ENCODE measurements at places on chromosomes 7 and 10. TPM values are rescaled to one million over a fixed set of nuclear protein-coding genes. Genes with fewer than 3 reads are reported as not detected.

HABP2 gene
- total RNA-seq = 0.08 TPM

MRC1 gene
- not detected for total RNA-seq

FAS gene
- 7.3 TPM for total RNA-seq

HGF gene
- total RNA-seq = not detected

PON3 gene
- total RNA-seq = not detected

ZC3HAV1 gene
- 22.4 TPM for total RNA-seq

DDIT4 gene
- 264 TPM for total RNA-seq

FAM171A1 gene
- total RNA-seq = 9.5 TPM

PRRT4 gene
- 0.05 TPM for total RNA-seq

SLC39A12 gene
- not detected for total RNA-seq

NRBF2 gene
- 6.8 TPM for total RNA-seq

COL13A1 gene
- 59.4 TPM for total RNA-seq

PPRC1 gene
- total RNA-seq = 56.1 TPM

ACHE gene
- total RNA-seq = not detected

CHN2 gene
- 0.79 TPM for total RNA-seq

IFRD1 gene
- total RNA-seq = 80.7 TPM

SFRP5 gene
- total RNA-seq = 0.94 TPM

TCAF2 gene
- total RNA-seq = 4.4 TPM

PRXL2A gene
- total RNA-seq = 33.2 TPM

CYP26A1 gene
- 0.91 TPM for total RNA-seq

NPM3 gene
- total RNA-seq = 118 TPM

ANLN gene
- 107 TPM for total RNA-seq

ETV1 gene
- total RNA-seq = 18.7 TPM

PLEKHS1 gene
- 0.04 TPM for total RNA-seq

LBX1 gene
- not detected for total RNA-seq

SPDYE2 gene
- total RNA-seq = not detected

GSDME gene
- 20.0 TPM for total RNA-seq

Measured in A375 (cell line).